ENCODE measurements at places on chromosomes 2 and 18.

DNA sequence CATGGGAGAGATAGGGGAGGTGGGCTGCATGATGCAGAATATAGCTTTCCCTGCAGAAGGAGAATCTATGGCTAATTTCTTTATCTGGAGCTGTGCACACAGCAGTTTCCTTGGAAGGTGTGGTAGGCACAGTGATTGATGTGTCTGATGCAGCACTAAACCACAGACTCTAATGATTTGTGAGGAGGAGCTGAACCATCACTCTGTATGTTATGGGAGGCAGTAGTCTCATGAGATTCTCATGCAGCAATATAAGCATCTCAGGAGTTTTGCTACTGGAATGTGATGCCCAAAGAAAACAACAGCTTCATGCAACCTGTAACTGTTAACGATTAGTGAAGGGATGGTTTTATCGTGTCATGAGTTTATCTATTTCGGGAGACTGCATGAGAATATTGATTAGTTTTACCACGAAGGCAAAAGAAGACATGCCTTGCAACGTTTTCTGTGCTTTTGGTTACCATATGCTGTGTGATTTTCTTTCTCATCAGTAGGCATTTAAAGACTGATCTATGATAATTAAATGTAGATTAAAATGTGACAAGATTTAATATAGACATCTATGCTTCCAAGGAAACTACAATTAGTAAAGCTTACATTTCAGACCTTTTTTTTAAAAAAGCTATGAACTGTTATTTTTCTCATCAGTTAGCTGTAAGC is 286.8 kb downstream of the ARL6IP6 start:
- no peak for DNase-seq

DNA sequence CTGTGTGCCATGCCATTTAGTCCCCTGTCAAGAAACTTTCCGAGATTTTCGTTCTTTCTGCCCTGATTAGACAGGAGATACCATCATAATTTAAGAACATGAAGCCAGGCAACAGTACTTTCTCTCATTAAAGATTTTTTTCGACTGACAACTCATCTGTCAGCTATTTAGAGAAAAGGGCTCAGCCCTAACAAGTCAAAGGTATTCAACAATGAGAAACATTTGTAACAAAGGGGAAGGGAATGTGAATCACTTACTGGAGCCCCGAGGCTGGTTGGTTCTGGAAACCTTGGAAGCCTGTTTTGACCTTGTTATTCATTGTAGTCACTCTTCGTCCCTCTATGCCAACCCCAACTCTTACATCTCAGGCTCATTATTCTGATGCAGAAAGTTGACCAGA is 199.4 kb downstream of the SPP2 start:
- DNase-seq: no peak

- DNase-seq: no peak
Measured at GRCh38 chr18:80041424-80041823, 7.2 kb downstream of the RBFA start.

- DNase-seq: no peak
Measured at GRCh38 chr2:232628466-232629128, 4.8 kb upstream of the EFHD1 start.

DNA sequence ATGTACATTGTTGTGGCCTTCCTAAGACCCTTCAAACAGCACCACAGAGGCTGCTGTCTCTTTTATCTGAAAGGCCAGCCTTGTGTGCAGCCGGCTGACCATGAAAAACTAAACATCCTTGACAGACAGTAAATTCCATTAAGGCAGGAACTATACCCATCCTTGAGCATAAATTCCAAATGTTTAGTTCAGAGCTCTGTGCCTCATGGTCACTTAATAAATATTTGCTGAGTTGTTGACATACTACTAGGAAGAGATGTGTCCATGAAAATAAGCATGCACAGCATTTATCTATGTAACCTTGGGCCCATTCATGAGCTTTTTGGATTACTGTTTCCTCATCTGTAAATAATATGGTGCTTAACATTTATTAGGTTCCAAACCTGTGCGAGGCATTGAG is 424.8 kb downstream of the HRH4 start:
- DNase-seq: no peak

DNA sequence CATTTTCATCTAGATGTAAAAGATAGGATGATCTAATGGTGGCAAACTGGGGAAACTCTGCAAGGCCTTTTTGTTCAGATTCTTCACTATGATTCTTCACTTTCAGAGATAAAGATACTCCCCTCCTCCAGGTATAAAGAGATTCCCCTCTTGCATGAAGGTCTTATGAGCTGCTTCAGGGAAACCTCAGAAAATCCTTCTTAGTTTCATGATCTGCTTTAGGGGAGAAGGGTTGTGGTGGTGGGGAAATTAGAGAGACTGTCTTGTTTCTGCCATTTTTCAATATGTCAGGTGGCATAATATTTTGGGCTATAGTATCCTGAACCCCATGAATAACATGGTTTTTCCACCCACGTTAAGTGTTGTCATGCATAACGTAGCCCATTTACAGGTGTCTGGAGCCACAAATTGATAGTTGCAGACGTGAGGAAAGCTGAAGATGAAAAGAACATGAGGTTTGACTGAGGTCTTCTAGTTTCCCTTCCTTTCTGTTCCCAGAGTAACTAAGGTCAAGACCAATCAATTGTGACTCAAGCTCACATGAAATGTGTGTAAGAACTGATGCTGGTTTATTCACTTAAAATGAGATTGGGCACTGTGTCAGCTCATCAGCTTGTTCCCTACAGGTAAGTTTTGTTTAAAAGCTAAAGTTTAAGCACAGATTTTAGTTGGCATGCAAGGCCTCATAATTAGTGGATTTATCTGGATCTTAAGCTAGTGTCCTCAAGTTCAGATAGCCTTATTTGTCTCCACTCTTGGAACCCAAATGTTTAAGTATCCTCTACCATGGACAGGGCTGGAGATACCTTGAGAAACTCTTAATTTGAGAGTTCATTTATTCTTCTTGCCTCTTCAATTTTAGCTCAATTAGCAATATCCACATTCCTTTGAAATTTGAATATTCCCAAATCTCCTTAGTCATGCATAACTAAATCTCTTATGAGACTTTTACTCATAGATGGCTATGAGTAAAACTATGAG is 304.5 kb upstream of the FANCL start:
- DNase-seq: no peak

GRCh38 chr2:111100765-111101162 is 19.9 kb upstream of the BCL2L11 start:
- no peak for DNase-seq

DNA sequence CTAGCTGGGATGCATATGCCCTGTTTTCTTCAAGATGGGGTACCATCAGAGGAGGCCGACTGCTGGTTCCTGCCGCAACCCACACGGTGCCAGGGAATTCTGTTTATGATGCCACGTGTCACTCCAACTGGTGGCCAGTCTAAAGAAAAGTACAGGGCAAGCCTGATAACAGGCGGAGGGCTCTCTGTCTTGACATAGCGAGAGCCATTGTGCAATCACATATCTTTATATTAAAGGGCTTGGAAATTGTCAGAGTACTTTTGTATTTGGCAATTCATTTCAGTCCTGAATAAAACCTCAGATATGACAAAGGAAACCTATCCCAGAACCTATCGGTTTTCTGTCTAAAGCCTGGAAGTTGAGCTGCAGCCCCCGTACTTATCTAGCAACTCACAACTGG is 768.4 kb downstream of the TDRD15 start:
- DNase-seq: no peak

- no peak for DNase-seq
Measured at GRCh38 chr18:73235491-73235890, 367.7 kb upstream of the NETO1 start.

DNA sequence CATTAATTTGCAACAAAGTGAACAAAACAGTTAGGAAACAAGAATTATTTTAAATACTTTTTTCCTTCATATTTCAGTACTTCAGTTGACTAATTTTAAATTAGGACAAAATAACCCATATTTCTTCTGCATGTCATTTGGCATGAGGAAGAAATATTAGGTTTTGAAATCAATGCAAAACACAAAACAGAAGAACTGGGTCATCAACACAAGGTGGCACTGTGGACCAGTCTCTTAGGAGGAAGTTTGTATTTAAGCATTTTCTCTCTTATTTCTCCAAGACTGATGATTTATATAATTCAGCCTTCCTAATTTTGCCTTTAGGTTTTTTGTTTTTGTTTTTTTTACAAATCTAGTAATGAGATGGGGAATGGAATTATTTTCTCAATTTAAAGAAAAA is 352.8 kb upstream of the KCNH7 start:
- DNase-seq: no peak

- no peak for DNase-seq
Measured at GRCh38 chr18:46097431-46097800, 680 bp downstream of the ATP5F1A start.

GRCh38 chr2:79935771-79936657 is 368.5 kb downstream of the LRRTM1 start:
- DNase-seq: no peak

DNA sequence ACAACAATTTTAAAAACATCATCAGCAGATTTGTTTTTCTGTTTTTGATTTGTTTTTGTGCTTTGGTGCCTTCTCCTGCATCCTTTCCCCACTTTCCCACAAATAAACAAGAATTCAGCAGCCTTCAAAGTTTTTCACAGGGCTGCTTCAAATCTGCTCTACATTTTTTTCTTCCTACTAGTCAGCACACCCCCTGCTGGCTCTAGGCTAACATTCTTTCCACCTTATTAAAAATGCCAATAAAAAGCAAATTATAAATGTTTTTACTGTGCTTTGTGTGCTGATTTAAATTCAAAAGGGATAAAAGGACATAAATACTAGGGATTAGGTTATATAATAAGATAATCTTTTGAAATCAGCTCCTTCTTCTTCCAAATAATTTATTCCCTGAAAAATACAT is 6.2 kb upstream of the CNTNAP5 start:
- DNase-seq: no peak

GRCh38 chr2:15802657-15803542 is 137.4 kb upstream of the MYCN start:
- no peak for DNase-seq

- DNase-seq: no peak
Measured at GRCh38 chr18:73408469-73408868, 540.7 kb upstream of the NETO1 start.

GRCh38 chr2:149167001-149167780 is 128.7 kb downstream of the LYPD6B start:
- DNase-seq: no peak

DNA sequence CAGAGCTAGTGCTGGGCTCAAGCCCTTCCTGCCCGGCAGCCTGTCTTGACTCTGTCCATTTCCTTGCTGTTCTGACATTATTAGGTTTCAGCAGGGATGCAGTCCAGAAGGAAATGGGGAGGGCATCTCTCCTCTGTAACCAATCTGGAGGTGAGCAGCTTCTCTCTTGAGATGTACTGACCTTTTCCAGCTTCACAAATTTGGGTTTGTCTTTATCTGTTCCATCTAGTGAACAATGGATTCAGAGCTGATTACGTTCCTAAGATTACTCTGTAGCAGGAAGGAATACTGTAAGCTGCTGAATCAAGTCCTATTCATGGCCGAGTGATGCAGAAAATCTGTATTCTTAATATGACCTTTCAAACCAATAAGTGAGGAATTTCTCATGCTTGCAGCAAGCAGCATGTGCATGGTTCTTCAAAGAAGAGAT is 11.0 kb downstream of the PLA2R1 start:
- no peak for DNase-seq

GRCh38 chr2:238720232-238720672 is 127.6 kb upstream of the TWIST2 start:
- DNase-seq: no peak

DNA sequence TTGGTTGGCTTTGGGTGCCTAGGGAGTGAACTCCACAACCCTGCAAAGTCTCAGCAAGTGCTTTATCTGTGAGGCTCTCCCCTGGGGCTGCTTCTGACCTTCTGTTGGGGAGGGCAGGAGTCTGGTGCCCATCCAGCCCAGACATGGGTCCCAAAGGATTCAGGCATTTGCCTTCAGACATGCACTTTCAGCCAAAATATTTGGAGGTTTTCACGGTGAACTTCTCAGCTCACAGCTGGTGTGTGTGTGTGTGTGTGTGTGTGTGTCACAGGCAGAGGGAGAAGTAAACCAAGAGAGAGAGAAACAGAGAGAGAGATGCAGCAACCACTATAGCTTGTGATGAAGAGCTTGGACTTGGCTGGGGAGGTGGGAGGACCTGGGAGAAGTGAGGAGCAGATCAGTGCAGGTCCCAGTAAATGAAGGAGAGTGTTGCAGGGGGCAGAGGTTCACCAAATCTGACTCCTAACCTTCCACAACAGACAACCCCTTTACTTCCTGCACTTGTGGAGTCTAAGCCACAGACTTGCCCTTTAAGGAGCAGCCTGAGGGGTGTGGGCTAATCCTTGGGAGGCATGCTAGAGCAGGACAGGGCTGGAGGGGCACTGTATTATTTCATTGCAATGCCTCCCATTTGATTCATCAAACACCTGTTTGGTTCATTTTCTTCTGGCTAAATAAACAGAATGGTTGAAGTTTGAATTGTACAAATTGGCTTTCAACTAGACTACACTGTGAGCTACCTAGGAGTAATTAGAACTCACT is 14.1 kb downstream of the SLC9A4 start:
- no peak for DNase-seq

DNA sequence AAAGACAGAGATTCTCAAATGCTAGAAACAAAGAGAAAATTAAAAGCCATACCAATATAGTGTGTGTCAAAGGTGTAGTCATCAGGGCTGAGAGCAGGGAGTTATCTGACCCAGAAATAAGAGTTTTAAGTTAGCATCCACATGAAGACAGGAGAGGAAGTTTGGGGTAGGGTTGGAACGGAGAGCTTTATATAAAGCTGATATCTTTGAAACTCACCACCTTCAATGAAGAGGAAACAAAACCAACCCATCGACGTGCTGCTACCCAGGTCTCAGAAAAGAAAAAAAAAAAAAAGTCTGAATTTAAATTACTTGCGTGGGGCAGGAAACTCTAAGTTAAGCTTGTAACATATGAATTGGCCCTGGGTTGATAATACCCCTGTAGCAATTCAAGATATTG is 42.4 kb downstream of the ARL4C start:
- no peak for DNase-seq

DNA sequence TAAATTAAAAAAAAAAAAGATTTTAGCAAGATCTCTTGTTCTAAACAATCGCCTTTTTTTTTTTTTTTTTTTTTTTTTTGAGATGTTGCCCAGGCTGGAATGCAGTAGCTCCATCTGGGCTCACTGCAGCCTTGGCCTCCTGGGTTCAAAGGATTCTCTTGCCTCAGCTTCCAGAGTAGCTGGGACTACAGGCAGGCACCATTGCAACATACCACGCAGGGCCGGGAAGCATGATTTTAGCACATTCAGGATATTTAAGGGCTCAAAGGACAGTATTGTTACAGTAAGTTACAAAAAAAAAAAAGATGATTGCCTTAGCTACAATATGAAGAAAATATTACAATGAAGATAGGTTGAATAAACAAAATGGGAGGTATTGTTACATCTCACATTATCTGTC is 29.5 kb upstream of the SAP130 start:
- no peak for DNase-seq

Measured in effector CD4-positive, alpha-beta T cell (primary cell).